ENCODE measurements at places on chromosomes 7 and 10.

GRCh38 chr7:51224811-51225595, 91.6 kb downstream of the COBL start:
- DNase-seq: no peak

- no peak for DNase-seq
These were observed 2.1 kb downstream of the SNX10 start for GRCh38 chr7:26293569-26294308.

DNA sequence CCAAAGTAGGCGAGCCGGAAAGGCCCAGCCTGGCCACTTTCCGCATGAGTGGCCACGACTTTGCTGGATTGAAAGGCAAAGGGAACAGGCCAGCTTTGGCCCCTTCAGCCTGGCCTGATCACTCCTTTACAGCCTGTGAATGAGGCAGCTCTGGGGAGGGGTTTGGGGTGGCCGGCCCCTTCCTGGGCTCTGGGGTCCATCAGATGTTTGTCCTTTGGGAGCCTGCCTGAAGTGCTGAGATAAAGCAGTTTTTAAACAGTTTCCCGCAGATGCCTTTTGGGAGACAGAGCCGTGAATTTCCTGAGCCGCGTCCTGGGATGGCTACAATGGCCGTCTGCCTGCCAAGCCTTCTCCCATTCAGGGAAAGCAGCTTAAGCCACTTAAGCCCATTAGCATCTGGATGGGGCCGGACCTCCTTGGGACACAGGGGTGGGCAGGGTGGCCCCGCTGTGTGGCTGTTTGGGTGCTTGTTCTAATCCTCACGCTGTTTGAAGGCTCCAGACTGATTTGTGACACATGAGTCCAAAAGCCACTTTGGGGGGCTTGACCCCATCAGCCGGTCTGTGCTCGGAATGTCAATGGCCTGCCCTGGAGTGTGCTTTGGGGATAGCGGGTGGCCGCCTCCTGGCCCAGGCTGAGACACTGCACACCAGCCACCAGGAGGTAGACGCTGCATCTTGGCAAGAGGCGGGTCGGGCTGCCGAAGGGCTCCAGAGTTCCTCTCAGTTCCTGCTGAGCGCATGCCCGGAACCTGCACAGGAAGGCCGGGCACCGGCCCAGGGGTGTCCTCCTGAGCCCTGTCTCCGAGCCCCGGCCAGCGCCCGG, 38.9 kb downstream of the NKX6-2 start:
- DNase-seq: no peak

- DNase-seq: no peak
These were observed 165.0 kb downstream of the SLIT1 start for GRCh38 chr10:97020452-97021400.

GRCh38 chr10:17457083-17457482, 2.7 kb upstream of the ST8SIA6 start:
- DNase-seq: no peak

GRCh38 chr7:20650782-20651181, 35.3 kb downstream of the ABCB5 start:
- no peak for DNase-seq

- DNase-seq: no peak
These were observed 128.0 kb upstream of the C1GALT1 start for GRCh38 chr7:7054252-7054830.

GRCh38 chr7:115178835-115179234, 256.9 kb downstream of the MDFIC start:
- DNase-seq: no peak

DNA sequence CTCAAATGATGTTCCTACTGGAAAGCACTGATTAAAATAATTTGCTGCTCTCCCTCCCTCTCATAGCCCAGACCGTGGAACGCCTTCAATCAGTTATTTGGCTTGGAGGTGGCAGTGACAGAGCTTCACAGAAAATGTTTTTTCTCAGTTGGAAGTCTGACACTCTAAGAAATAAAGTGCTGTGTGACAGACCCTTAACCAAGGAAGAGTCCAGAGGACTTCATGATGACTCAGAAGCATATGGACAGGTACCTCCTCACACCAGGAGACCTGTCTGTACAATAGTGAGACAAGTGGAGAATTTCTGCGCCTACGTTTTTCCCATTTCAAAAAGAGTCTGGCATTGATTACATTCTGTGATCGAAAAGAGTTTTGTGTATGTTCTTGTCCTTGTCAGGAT, 295.5 kb downstream of the DOCK4 start:
- no peak for DNase-seq

DNA sequence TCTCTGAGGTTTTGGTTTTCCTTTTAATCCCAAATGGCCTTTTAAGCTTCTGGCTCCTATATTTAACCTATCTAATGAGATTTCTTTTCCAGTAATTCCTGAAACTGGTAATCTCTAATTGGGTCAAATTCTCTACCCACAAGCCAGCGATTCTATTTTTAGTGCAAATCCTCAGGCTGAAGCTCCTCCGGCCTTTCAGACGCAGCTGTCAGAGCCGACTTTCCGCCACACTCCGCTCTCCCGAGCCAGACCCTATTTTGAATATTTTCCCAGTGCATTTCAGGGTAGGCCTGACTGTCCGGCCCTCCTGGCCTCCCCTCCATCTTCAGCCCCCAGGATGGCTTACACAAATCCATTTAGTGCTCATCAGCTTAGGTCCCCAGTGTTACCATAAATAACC, 9.7 kb upstream of the ADCY1 start:
- no peak for DNase-seq

- no peak for DNase-seq
These were observed 15.6 kb downstream of the BLNK start for GRCh38 chr10:96255549-96256333.

GRCh38 chr7:111138193-111138569, 47.3 kb downstream of the LRRN3 start:
- no peak for DNase-seq

DNA sequence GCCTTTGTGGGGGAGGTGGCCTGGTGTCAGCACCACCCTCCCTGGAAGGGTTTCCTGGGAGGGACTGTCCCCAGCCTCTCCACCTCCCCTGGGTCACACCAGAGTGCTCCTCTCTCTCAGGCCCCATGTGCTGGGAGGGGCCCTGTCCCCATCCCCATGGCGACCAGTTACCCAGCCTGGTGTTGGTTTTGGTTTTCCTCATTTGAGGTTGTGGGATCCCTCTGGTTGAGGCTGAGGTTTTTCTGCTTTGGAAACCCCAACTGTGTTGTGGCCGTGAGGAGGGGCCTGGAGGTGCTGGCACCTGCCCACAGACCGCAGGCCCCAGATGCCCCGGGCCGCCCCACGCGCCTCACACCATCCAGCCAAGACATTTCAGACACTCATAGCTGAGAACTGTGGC, 106.3 kb downstream of the GRK5 start:
- DNase-seq: no peak

GRCh38 chr7:106329408-106329807, 44.6 kb upstream of the NAMPT start:
- no peak for DNase-seq

GRCh38 chr10:72218325-72218724, 2.2 kb upstream of the ASCC1 start:
- DNase-seq: no peak

GRCh38 chr7:82616059-82616728, 172.6 kb upstream of the CACNA2D1 start:
- DNase-seq: no peak

DNA sequence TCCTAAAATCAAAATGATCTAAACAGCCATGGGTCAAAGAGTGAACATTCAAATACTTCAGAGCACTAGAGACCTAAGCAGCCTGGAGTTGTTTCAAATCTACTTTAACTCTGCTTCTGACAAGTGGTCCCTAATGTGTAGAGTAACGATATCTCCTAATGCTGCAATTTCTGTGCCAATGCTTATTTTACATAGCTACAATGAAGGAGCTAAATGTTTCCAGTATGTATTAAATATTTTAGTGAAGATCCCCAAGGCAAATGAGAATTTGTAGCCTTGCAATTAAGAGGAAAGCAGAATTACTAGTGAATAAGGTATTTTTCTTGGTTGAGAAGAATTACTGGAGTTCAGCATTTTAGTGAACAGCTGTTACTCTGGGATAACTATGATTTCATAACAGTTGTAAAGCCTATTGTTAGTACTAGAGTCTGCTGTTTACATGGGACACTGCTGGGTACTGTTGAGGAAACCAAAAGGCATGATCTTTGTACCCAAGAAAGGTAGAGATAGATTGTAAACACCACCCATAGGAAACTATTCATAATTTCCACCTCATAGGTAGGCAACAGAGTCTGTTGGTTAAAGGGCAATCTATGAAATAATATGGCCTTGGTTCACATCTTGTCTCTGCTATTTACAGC, 271.9 kb downstream of the PLXDC2 start:
- DNase-seq: no peak

GRCh38 chr7:8922726-8923125, 489.3 kb downstream of the NXPH1 start:
- no peak for DNase-seq

DNA sequence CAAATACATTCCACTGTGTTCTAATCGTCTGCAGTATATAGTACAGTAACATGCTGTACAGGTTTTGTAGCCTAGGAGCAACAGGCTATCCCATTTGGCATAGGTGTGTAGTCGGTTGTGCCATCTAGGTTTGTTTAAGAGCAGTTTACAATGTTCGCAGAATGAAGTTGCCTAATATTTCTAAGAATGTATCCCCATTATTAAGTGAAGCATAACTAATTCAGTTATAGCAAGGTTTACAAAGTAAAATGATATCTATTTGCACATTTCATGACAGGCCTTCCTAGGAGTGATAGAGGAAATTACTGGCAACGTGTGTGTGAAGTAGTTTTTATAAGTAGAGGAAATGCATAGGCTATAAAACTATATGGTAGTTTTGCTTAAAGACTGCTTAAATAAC, 4.0 kb downstream of the CREM start:
- DNase-seq: no peak

GRCh38 chr7:134040988-134041387, 86.2 kb upstream of the LRGUK start:
- no peak for DNase-seq

GRCh38 chr10:6036861-6037321, 25.3 kb downstream of the IL2RA start:
- DNase-seq: no peak

GRCh38 chr7:8327199-8327598, 65.2 kb upstream of the ICA1 start:
- DNase-seq: no peak

GRCh38 chr10:50982989-50983388, 91.3 kb upstream of the PRKG1 start:
- no peak for DNase-seq

DNA sequence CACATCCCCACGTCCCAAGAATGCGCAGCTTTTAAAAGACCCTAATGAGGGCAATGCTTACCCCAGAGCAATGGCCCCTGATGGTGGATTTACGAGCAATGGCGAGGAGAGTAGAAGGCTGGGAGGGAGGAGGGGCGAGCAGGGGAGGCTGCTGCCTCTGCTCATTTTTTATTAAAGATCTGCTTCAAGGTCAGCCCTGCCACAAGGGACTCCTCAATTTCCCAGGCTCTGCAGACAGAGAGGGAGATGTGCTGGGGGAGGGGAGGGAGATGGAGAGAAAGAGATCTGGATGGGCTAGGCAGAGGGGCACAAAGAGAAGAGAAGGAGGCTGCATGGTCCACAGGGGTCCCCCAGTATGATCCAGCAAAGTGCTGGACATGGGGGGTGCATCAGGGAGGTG, 7.8 kb upstream of the SRRM3 start:
- DNase-seq: no peak

- DNase-seq: no peak
These were observed 28.6 kb downstream of the TMEM178B start for GRCh38 chr7:141102436-141102835.

DNA sequence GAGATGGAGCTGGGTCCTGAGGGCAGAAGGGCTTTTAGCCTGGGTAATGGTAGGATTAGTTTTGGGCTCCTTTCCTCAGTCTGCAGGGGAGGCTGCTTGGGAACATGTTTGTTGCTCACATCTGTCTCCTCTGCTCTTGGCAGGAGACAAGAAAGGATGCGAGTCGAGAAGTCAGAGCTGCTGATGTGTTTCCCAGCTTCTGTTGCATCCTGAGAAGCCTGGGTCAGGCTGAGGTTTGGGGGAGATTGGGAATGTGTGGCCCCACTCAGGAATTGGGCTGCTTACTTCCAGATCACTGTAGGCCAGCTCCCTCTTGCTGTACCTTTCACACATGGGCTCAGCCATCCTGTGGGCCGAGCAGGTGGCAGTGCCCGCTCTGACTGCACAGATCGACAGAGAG, 79.2 kb downstream of the CCNY start:
- no peak for DNase-seq

DNA sequence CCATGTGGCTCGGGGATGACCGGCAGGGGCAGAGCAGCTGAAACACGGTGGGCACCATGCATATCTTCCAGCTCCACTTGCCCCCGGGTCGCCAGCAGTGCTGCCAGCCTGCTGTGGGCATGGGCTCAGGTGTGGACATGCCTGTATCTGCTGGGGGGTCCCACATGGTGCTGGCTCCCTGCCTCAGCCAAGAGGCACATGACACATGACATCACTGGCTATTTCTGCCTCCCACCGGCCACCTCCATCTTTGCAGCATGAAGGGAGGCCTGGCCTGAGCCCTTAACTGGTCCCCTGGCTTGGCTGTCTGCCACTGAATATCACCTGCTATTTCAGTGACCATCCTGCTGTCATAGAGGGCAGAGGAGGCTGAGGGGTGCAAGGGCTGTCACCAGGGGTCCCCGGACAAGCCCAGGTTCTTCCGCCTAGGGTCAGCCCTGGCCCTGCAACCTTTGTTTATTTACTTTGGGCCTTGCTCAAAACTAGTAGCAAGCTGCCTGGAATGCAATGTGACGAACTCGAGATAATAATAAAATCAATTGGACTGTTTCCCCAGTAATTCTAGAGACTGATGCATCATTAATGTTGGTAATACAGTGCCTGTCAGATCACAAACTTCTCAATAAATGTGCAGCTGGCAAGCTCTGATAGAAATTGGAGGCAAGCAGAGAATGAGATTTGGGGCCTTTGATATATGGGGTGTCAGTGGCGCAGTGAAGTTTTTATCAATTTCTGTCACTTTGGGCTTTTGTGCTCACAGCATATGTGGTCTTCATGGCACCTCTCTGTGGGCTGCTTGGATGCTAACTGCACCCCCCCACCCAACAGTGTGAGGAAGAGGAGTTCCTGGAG, 28.5 kb downstream of the ZMIZ1 start:
- DNase-seq: no peak

DNA sequence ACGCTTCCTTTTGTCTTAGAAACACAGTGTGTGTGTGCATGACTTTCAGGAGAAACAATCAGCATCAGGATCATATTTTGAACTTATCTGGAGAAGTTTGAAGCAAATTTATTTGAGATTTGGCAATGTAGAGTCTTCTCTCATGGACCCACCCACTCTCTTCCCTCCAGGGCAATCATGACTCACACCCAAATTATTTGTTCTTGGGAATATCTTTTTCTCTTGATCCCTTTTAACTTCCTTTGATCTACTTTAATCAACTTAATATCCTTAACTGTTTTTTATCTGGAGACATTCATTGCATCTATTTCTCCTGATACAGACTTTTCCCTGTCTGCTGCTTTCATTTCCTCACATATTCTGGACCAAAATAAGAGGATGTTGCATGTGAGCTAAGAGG, 1174.3 kb downstream of the GATA3 start:
- DNase-seq: no peak

DNA sequence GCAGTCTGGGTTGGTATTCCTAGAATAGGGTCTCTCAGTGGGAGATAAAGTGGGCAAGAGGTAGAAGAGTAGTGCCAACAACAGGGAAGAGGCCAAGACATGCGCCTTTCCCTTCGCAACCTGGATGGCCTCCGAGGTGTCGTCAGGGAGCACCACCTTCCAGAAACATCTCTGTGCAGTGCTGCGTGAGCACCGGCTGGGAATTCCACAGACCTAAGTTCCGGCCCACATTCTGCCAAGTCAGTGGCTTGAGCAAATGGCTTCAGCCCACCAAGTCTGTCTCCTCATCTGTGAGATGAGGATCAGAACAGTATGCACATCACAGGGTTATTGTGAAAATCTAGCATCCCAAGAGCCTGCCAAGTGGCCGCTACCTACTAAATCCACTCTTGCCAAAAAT, 40.6 kb downstream of the CCDC3 start:
- no peak for DNase-seq

All from NCI-H1436 treated with DMSO at 0.1 percent for 48 hours (cell line).